ENCODE measurements at places on chromosomes 16 and 17.

DNA sequence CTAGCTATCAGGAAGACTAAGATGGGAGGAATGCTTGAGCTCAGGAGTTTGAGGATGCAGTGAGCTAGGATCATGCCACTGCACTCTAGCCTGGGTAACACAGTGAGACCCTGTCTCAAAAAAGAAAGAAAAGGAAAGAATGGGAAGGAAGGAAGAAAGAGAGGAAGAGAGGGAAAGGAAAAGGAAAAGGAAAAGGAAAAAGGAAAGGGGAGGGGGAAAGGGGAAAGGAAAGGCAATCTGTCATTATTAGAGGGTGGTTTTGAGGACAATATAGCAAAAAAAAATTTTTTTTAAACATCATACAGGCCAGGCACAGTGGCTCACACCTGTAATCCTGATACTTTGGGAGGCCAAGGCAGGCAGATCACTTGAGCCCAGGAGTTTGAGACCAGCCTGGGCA is 20.4 kb downstream of the JUP start:
- DNase-seq: no peak

DNA sequence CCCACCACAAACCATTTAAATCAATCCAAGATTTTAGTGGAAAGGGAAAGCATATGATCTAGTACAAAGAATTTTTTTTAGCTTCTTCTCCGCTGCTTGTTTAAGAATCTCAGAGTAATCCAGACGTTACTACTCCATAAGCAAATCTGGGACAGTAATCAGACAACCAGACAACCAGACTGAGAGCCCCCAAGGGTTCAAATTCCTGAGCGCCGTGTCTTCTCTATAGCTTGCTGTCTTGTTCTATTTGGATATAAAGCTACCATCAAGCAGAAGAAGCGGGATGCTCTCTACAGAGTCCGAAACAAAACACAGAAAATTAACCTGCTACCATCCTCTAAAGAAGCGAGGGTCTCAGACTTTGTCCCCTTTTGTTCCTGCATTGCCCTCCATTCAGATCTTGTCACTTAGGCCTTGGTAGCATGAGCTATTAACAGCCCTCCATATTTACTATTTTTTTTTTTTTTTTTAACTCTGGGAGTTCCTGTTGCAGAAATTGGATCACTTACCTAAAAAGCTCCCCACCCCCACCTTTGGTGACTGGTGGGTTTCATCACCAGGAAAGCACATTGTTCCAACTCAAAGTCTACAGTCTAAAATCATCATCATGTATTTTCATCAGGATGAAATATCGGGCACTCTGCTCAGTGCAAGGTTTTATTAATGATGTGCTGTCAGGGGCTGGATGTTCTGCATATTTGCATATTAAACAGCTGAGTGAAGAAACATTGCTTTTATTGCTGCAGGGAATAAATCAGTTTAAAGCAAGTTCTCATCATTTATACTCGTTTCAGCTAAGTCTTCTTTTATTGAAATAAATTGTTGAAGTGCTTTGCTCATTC is 576.7 kb downstream of the WWOX start:
- DNase-seq: no peak

DNA sequence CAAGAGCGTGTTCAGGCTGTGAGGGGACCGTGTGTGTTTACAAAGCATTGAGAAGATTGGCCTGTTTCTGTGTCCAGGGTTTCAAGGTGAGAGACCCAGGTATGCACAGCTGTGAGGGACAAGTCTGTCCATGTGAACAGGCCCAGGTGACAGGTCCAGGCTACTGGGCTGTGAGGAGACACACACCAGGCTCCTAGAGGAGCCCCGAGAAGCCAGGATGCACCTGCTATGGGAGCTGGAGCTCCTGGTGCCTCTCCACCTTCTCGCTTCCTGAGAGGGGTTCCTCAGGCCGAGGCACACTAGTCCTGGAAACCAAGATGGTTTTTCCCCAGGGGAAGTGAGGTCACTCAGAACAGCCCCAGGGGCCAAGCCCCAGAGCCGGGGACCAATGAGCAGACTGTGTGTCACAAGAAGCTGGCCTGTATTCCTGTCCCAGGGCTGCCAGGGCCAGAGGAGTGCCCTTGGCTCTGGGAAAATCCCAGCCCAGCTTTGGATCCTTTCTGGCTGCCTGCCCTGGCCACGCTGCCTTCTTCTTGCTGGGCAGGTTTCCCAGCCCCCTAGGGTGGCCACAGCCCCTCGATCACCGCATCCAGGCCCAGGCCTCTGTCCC is 153.4 kb upstream of the PLCG2 start:
- no peak for DNase-seq

- no peak for DNase-seq
These were observed 60.7 kb downstream of the HS3ST3A1 start for GRCh38 chr17:13541032-13541480.

DNA sequence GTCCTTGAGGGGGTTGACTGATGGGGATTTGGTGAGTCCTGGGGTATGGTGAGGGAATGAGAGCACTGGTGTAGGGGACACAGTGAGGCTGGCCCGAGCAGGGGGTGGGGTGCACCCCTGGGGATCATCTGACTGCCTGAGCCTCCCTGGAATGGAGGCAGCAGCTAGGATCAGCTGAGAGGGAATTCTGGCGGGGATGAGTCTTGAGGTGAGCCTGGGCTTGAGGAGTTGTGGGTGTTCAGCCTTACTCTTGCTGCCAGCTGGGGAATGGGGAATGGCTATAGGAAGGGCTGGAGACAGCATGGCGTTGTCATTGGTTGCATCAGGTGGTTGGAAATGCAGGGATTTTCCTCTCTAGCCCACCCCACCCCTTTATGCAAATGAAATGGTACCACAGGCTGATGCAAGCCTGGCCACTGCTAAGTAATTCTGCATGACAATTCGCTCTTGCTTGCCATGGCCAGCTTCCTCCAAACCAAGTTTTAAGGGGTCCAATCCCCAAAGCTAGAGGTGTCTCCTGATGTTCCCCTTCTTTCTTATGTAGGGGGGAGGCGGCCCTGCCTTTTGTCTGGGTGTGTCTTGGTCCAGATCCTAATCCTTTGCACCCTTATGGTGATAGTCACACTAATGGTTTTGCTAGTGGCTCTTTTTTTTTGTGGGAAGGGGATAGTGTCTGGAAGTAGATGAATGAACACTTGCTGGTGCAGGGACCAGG is 7.5 kb downstream of the NFE2L1 start:
- no peak for DNase-seq

DNA sequence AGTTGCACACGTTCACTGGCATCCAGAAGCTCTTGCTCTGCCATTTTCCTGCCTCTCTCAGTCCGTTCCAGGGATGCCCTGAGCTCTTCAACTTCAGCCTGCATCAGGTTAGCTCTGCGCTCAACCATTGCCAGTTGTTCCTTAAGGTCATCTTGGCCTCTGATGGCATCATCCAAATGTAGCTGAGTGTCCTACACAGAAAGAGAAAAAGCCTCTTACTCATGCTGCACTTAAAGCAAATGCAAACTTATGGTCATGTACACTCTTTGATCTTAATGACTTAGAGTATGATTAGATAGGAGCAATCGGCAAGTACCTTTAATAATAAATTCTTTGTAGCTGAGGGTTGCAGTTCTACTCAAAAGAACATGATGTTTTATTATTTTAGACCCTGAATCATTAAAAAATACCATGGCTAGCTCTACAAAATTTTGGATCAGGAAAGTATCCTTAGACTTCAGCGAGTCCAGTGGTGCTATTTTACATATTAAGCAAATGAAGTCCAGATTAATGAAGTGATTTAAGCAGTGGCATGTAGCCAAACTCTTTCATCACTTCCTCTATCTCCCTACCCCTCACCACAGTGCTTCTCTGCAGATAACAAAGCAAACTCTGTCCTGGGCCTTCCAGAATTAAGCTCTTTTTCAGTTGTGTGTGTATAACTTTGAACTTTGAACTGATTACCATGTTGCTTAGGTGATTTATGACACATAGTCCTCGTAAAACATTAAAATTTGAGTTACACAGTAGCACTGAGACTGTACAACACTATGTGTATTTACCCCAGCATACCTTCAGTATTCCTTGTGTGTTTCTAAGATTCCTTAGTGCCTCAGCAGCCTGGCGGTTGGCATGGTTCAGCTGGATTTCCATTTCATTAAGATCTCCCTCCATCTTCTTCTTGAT is 22.1 kb downstream of the MYH4 start:
- DNase-seq: no peak

GRCh38 chr16:9932919-9933653 is 249.1 kb downstream of the GRIN2A start:
- DNase-seq: no peak

- DNase-seq: no peak
These were observed 474.3 kb upstream of the TOM1L1 start for GRCh38 chr17:54426296-54426886.

GRCh38 chr16:84813141-84813934 is 6.4 kb upstream of the CRISPLD2 start:
- no peak for DNase-seq

GRCh38 chr17:72358465-72358864 is 237.6 kb downstream of the SOX9 start:
- no peak for DNase-seq

- DNase-seq: no peak
These were observed 13.8 kb upstream of the KCNJ18 start for GRCh38 chr17:21678393-21679081.

DNA sequence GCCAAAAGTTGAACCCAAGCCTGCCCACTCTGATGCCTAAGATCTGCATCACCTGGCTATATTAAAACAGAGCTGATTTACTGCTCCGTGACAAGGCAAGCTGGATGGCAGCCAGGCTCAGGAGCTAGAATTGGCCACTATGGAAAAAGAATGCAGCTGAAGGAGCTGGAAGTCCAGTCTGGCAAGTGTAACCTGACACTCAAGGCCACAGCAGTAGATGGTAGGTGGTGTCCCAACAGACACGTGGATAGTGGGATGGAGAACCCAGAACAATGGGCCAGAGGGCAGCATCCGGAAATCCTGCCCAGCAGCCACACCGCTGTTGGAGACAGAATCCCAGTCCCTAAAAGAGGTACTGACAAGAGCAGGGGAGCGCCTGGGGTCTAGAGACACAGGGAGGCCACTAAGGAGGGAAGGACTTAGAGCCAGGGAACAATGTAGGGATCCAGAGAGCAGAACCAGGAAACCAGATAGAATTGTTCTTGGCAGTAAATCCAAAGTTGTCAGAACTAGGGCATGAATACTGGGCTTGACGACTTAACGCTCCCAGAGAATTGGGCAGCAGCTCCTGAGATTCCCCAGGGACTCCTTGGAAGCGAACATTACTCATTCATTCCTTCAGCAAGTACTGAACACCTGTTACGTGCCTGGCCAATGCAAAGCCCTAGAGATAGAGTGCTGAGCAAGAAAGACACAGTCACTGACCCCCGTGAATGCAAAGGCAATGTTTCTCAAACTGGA is 85.7 kb downstream of the CDYL2 start:
- DNase-seq: no peak

GRCh38 chr17:14310605-14311004 is 9.7 kb downstream of the HS3ST3B1 start:
- DNase-seq: no peak

DNA sequence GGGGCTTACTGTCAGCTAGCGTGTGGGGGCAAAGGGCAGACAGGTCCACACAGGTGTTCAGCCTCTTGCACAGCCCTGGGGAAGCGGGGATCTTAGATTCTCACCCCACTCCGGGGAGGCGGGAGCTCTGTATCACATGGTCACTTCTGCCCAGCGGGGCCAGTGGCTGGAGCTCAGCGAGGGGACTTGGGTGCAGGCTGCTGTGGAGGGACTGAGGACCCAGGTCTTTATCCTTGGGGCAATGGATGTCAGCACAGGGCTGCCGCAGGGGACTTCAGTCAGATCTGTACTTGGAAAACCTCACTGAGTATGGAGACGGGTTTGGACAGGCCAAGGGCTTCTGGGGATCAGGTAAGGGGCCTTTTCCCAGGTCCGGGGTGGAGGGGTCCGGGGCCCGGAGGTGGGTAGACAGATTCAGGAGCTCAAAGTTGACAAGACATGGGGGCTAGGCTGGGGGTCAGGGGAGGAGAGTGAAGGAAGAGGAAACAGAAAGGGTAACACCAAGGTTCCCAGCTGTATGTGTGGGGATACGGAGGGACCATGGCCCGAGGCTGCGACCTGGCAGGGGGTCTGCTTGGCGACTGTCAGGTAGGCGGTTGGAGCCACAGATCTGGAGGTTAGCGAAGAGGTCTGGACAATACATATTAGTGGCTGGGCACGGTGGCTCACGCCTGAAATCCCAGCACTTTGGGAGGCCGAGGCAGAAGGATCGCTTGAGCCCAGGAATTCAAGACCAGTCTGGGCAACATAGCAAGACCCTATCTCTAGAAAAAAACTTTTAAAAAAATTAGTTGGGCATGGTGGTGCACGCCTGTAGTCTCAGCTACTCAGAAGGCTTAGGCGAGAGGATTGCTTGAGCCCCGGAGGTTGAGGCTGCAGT is 15.1 kb upstream of the BAIAP2 start:
- DNase-seq: no peak

GRCh38 chr17:80017226-80018010 is 18.3 kb downstream of the TBC1D16 start:
- no peak for DNase-seq

DNA sequence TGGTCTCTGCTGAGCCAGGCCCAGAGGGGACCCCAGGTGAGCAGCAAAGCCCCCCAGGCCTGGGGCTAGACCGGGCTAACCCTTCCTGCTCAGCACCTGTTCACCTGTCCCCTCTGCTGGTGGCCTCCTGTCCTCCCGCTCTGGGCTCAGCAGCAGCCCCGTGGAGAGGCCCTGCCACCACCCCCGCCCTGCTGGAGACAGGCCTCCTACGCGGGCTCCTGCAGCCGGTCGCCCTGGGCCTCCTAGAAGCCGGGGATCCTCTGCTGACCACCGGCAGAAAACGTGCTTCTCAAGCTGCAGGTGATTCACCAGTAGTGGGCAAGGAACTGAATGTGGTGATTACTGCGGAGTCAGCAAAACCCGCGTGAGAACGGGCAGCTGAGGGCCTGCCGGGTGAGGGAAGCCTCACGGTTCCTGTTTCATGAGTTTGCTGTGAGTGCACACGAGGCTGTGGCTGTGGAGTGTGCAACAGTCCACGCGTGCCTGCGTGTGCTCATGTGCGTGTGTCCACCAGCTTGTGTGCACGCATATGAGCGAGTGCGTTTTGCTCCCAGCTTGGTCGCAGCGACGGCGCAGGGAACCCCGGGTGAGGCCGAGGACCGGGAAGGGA is 792 bp downstream of the SECTM1 start:
- no peak for DNase-seq

GRCh38 chr17:72116661-72117521 is 3.9 kb upstream of the SOX9 start:
- no peak for DNase-seq

- no peak for DNase-seq
These were observed 782.7 kb downstream of the CDH11 start for GRCh38 chr16:64339052-64339770.

- no peak for DNase-seq
These were observed 10.9 kb upstream of the KRT222 start for GRCh38 chr17:40675905-40676304.

DNA sequence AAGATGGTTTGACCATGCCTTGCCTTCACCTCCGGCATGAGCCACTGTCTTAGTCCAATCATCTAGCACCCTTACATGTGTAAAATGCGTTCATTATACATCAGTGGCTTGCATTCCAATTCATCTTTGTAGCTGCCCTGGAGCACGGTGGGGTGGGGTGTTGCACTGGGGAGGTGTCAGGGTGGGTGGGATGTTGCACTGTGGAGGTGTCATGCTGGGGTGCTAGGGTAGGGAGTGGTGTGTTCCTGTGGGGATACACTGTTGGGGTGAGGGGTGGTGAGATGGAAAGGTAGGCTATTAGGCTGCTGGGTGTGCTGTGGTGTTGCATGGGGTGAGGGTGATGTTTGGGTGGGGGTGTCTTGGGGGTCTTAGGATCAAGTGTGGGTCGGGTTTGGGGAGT is 47.0 kb downstream of the NLRC5 start:
- DNase-seq: no peak

GRCh38 chr16:83328936-83329335 is 478.8 kb upstream of the HSBP1 start:
- DNase-seq: no peak
